ENCODE measurements at places on chromosomes 6 and 20.
A peak's percentile ranks its signal among the peaks of the same experiment; 100 is the strongest.

DNA sequence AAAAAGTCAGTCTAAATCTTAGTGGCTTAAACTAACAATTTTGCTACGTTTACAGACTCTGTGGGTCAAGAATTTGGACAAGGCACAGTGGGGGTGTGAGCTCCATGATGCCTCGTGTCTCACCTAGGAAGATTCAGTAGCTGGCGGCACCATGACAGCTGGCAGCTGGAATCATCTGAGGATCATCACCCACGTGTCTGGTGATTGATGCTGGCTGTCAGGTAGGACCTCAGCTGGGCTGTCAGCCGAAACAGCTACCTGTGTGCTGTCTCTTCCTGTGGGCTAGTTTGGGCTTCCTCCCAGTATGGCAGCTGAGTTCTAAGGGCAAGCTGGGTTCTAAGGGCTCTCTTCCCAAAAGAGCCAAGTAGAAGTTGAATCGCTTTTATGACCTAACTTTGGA, 26.4 kb upstream of the DLGAP4 start:
- DNase-seq: peak; percentile 81

DNA sequence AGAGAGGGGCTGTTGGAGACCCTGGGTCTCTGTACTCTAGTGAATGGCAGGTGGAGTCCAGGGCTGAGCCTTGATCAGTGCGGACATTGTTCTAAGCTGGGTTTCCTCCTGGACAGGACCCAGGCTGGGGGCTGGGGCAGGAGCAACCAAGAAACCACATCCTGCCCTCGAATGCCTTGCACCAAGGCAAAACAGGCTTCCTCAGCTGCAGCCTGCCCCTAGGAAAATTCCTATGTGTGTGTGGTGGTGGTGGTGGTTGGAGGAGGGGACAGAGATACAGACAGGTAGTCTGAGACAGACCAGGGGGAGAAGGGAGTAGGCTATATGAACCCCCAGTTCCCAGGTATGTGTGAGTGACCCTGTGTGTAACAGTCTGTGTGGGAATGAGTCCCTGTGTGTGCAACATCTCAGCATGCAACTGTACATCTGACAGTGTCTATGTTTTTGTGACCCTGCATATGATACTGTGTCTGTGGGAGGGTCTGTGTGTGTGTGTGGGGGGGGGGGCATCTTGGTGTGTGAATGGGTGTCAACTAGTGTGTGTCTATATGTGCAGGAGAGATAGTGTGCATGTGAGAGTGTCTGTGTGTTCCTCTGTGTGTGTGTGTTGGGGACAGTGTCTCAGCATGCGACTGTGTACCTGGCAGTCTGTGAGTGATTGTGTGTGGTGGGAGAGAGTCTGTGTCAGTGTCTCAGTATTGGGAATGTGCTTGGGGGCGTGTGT, 3.0 kb downstream of the GLP1R start:
- DNase-seq: no peak

GRCh38 chr6:72911463-72912155, 289.7 kb downstream of the KCNQ5 start:
- peak; percentile 59 for DNase-seq

DNA sequence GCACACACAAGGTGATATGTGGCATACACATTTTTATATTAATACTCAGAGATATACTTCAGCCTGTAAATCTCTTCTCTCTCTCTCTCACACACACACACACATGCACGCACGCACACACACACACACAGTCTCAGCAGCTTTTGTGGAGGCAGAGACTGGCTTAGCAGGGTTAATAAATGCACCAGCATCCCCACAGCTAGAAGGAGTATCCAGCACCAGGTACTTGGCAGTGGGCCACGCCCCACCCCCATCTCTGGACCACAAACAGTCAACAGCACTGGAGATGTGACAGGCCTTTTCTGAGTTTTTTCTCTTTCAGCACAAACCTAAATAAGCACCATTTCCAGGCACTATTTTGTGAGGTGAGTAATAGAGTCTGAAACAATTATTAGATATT, 47.3 kb upstream of the LRFN2 start:
- peak; percentile 64 for DNase-seq

Measured in NCI-H82 (cell line).